SJSA1 (cell line): ENCODE measurements at places on chromosomes 4 and X. TPM values are rescaled to one million over a fixed set of nuclear protein-coding genes. Genes with fewer than 3 reads are reported as not detected.
A peak's percentile ranks its signal among the peaks of the same experiment; 100 is the strongest.

Gene RTL9
- 0.11 TPM in 1 of 2 replicates, not detected in the other for total RNA-seq

Gene IDH3G
- total RNA-seq: 51.0 and 80.1 TPM in 2 replicates

Gene CT47B1
- not detected in 2 replicates for total RNA-seq

- no peak overlapping the region for H3K27ac ChIP-seq
- no peaks in the 10 kb centered on the region for H3K4me1 ChIP-seq
- no peak for DNase-seq
- H3K27me3 ChIP-seq: peaks cover 8% of the 10 kb centered on the region
- no peaks in the 10 kb centered on the region for H3K36me3 ChIP-seq
- H3K4me3 ChIP-seq: no peak overlapping the region
These were observed 493.0 kb upstream of the FAM241A start for GRCh38 chr4:111652236-111652635.

- peaks cover 31% of the 10 kb centered on the region for H3K4me1 ChIP-seq
- H3K4me3 ChIP-seq: no peak overlapping the region
- no peaks in the 10 kb centered on the region for H3K27me3 ChIP-seq
- H3K36me3 ChIP-seq: peaks cover 14% of the 10 kb centered on the region
- DNase-seq: no peak
These were observed 30.3 kb downstream of the SLC10A6 start for GRCh38 chr4:86818841-86819240.

- no peak overlapping the region for H3K27ac ChIP-seq
- H3K36me3 ChIP-seq: no peaks in the 10 kb centered on the region
- H3K27me3 ChIP-seq: no peaks in the 10 kb centered on the region
- no peaks in the 10 kb centered on the region for H3K4me1 ChIP-seq
- DNase-seq: no peak
These were observed 8.7 kb downstream of the PDE6B start for GRCh38 chr4:633976-634598.

DNA sequence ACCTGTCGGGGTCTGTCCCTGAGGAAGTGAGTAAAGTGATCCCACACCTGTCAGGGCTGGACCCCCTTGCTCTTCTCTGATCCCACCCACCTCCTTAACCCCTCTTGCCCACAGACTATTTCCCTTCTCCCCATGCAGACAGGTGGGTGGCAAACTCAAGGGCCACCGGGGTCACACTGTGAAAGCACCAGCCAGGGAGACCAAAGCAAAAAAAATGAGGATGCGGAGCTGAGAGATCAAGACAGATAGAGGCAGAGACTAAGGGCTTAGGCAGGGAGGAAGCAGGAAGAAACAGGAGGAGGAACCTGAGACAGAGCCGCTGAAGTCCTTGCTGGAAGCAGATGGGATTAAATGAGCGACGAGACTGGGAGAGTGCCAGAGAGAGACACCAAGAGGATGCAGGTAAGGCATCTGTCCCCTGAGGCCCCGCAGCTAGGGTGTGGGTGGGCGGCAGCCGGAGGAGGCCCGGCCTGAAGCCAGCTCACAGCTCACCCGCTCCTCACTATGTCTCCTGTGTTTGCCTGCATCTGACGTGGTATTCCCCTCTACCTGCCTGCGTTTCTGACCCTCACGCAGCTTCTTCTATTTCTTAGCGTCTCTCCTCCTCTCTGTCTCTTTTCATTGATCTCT, 7.2 kb downstream of the TIMM17B start:
- peak overlapping the region; percentile 48; the same call in 1 of the 2 replicates for H3K4me3 ChIP-seq
- no peaks in the 10 kb centered on the region for H3K27me3 ChIP-seq
- DNase-seq: no peak
